ENCODE measurements at places on chromosomes 6 and 20. TPM values are rescaled to one million over a fixed set of nuclear protein-coding genes. Genes with fewer than 3 reads are reported as not detected.

DNA sequence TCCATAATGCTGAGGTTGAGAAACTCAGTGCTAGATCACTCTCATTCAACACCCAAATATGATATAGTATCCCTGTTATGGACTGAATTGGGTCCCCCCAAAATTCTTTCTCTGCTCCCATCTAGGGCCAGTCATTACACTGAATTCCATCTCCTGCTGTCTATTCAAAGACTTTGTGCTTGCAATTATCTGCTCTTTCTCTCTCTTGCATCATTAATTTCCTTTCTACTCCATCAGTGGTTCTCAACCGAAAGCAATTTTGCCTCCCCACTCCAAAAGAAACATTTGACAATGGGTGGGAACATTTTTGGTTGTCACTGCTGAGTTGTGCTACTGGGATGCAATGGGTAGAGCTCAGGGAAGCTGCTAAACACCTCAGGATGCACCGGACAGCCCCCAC, 271.5 kb upstream of the CDYL start:
- H3K4me3 ChIP-seq = no peak overlapping the region
- H3K27me3 ChIP-seq = no peaks in the 10 kb centered on the region
- H3K27ac ChIP-seq = no peak overlapping the region
- no peaks in the 10 kb centered on the region for H3K36me3 ChIP-seq
- H3K4me1 ChIP-seq = no peaks in the 10 kb centered on the region

The PRSS35 gene
- not detected for total RNA-seq

GRCh38 chr20:48165401-48165685, 380.1 kb upstream of the SULF2 start:
- H3K4me1 ChIP-seq = peaks cover 37% of the 10 kb centered on the region
- no peak overlapping the region for H3K4me3 ChIP-seq
- no peaks in the 10 kb centered on the region for H3K27me3 ChIP-seq
- no peak for DNase-seq
- no peaks in the 10 kb centered on the region for H3K36me3 ChIP-seq

The MYLK4 gene
- 1.1 TPM for total RNA-seq

DNA sequence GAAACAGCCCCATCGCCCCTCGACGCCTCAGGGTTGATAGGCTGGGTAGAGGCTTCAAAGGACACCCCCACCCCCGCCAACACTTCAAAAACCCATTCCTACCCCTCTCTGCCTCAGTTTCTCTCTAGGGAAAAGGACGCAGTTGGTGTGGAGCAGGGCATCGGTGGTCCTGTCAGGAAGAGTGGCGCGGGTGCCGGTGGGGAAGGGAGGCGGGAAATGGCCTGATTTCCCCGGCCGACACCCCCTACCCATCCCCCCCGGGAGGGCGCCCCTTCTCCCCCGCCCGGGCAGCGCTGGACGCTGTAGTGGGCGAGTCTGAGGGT, 367 bp downstream of the NRSN2 start:
- DNase-seq = no peak
- H3K4me3 ChIP-seq = peak overlapping the region; percentile 59
- no peaks in the 10 kb centered on the region for H3K36me3 ChIP-seq
- H3K27me3 ChIP-seq = no peaks in the 10 kb centered on the region

- H3K4me1 ChIP-seq = peaks cover 42% of the 10 kb centered on the region
- H3K36me3 ChIP-seq = no peaks in the 10 kb centered on the region
- H3K27ac ChIP-seq = peak overlapping the region; percentile 61
- no peak for DNase-seq
- no peaks in the 10 kb centered on the region for H3K27me3 ChIP-seq
- H3K4me3 ChIP-seq = no peak overlapping the region
These were observed 45.0 kb downstream of the EDN1 start for GRCh38 chr6:12335131-12335527.

Data from PC-9 (cell line).